ACHN (cell line): ENCODE measurements at places on chromosomes 7 and 10.

DNA sequence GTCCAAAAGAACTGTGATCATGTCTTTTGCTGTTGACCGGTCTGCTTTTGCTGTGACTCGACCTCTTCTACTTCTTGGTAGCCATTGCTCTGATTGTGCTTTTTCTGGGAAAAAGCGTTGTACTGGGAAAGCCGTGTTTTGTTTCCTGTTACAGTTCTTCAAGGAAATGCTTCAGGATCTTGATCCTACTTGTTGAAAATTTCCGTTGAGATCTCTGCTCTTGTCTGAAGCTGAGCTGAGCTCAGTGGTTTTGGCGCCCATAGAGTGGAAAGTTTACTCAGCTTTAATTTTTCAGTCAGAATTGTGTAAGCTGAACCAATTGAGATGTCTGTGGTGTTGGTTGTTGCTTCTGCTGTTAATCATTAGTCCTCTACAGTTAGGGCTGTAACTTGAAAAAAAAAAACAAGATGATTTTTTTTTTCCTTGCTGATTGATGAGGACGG, 302.2 kb downstream of the CCDC3 start:
- peak; percentile 81 for DNase-seq

GRCh38 chr7:106986450-106986977, 58.0 kb upstream of the PRKAR2B start:
- no peak for DNase-seq

- no peak for DNase-seq
Observed at GRCh38 chr7:96424411-96424810, 102.5 kb upstream of the SLC25A13 start.

- DNase-seq = no peak
Observed at GRCh38 chr10:128062331-128062880, 63.8 kb downstream of the MKI67 start.

DNA sequence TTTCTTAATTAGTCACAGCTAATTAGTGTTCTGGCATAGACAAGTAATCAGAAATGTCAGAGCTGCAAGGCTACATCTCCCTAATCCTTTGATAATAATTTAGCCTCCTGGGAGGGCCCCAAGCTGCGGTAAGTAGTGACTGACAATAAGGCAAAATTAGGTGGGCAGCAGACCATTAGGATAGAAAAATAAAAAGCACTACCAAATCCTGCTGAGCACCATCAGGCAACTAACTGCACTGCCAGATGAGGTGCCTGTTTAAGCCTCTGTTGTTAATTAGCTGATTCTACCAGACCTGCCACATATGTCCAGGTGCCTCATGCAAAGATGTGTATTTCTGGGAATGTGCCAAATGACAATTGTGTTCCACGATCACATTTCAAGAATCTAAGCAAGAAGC, 32.5 kb upstream of the FEZF1 start:
- no peak for DNase-seq

GRCh38 chr7:48183965-48184364, 12.7 kb downstream of the ABCA13 start:
- no peak for DNase-seq

GRCh38 chr7:98075801-98076200, 30.9 kb upstream of the LMTK2 start:
- DNase-seq = no peak

DNA sequence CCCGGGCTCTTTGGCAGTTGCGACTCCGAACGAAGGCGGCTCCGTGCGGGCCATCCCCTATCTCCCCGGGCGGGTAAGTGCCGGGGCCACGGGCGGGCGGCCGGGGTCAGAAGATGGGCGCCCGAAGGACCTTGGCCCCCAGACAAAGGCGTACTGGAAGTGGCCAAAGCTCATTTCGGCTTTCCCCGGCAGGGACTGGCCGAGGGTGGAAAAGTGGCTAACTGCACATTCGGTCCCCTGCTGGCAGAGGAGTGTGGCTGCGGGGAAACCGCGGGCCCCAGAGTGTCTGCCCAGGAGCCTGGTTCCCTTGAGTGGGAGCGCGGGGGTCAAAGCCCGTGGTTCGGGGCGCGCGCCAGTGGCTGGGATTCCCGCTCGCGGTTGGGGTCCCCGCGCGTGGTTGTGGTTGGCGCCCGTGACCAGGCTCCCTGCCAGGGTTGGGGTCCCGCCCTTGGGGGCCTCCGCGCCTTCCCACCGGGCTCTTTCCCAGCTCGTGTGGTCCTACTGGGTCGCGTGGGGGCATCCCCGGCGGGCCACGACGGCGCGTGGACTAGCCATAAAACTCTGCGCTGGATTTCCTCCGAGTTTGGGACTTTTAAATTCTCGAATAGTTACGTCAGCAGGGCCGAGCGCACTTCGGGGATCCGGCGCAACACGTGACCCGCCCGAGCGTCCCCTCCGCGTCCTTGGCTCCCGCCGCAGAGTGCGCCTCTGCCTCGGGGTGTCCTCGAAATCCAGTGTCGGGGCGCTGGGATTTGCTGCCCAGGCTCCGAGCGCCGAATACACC, 124.4 kb downstream of the TACC2 start:
- peak; percentile 80 for DNase-seq

- DNase-seq = no peak
Observed at GRCh38 chr7:135143885-135144668, 3.8 kb upstream of the TMEM140 start.

GRCh38 chr10:79127151-79127961, 58.6 kb downstream of the ZMIZ1 start:
- DNase-seq = peak; percentile 42

DNA sequence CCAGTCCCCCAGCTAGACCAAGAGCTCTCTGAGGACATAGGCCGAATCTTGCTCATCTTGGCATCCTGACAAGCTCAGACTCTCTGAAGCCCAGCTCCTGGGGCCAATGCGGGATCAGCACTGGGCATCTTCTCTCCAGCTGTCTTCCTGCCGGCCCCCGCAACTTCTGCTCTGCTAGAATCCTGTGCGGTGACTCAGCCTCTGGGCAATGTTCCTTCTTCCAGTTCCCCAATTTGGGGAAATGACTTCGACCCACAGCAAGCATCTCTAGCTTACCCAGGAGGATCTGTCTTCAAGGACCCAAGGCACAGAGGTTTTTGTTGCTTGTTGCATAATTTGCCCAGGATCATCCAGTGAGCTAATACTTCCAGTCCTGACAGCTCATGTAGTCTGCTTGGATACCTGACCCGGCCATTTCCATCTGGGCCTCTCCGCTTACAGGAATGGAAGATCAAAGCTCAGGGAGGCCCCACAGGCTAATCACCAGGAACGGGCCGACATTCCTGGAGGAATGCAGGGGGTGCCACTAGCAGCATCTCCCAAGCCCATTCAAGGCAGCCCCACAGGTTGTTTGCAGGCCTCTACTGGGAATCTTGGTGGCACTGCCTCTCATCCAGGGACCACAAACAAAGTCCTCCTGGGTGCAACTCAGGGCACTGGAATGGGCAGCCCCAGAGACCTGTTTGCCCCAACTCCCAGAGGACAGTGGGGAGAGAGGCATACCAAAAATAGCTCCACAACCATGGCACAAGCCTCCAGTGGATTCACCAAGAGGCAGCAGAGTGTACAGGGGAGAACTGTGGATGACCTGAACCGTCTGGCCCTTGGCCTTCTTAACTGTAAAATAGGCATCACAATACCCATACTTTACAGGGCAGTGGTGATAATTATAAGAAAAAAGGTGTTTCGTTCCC, 151.9 kb downstream of the NEURL1 start:
- DNase-seq = no peak

DNA sequence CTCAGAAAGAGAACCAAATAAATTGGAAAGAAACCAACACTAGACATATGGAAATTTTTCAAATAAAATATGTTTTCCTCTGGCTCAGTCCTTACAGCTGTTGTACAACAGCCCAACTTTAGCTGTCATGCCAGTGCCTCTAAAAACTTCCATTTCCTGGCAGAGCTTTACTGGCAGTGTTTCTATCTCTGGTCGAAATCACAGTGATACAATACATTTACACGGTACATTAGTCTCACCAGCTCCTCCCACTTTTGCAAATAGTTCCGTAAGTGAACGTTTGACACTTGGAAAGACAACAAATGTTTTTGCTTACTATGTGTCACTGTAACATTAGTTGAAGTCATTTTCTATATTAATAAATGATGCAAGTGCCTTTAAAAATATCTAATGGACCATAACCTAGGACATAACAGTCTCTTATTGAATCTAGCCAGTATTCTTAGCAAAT, 29.8 kb downstream of the BCAP29 start:
- no peak for DNase-seq

GRCh38 chr10:77925410-77925794, 1.2 kb downstream of the DLG5 start:
- DNase-seq = peak; percentile 35

DNA sequence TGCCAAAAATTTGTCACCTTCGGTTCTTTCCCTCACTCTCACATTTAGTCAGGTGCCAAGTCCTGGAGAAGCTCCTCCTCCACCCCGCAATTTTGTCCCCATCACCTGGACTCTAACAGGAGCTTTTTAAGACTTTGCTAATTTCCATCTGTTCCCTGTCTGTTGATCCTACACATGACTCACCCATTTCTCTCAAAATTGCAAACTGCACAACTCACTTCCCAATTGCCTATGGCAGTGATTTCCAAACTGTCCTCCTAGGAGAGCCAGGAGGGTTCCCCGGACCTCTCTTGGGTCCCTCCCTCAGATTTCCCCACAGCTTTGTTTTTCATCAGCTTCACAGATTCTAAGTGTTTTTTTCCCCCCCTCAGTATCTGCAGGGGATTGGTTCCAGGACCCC, 120.3 kb downstream of the WNT2 start:
- DNase-seq = no peak

GRCh38 chr7:95376632-95377400, 19.4 kb downstream of the PON3 start:
- no peak for DNase-seq

DNA sequence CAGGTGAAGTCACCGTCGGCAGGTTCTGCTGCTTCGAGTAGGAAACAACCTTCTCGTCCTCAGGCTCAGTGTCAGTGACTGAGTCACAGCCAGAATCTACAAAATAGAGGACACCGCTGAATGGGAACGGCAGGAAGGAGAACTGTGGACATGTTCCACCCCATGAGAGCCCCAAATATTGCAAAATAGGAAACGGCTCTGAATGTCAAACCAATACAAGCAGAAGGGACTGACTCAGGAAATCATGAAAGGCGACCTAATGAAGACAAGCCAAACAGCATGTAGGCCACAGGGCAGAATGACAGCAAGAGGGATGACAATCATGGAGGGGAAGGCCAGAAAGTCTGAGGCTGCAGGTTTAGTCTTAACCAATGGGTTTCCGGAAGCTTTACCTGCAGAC, 63.5 kb downstream of the PIK3AP1 start:
- DNase-seq = no peak

GRCh38 chr7:5207131-5207530, 17.1 kb downstream of the WIPI2 start:
- no peak for DNase-seq

GRCh38 chr10:60372436-60372835, 17.2 kb downstream of the ANK3 start:
- no peak for DNase-seq

DNA sequence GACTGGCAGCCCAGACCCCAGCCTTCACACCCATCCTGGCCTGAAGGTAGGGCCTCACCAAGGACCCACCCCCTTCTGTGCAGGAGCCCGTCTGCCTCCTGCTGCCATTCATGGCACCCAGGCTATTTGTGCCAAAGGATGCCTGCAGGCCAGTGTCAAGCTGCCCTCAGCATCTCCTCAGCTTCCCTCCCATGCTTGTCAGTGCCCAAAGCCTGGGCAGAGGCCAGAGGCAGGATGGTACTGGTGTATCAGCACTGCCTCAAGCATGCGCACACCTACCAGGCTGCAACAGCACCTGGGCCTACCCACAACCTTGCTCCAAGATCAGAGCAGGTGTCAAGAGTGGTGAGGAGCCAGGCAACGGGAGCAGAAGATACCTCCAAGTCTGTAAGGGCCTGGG, 27.6 kb downstream of the SFTPA1 start:
- no peak for DNase-seq

DNA sequence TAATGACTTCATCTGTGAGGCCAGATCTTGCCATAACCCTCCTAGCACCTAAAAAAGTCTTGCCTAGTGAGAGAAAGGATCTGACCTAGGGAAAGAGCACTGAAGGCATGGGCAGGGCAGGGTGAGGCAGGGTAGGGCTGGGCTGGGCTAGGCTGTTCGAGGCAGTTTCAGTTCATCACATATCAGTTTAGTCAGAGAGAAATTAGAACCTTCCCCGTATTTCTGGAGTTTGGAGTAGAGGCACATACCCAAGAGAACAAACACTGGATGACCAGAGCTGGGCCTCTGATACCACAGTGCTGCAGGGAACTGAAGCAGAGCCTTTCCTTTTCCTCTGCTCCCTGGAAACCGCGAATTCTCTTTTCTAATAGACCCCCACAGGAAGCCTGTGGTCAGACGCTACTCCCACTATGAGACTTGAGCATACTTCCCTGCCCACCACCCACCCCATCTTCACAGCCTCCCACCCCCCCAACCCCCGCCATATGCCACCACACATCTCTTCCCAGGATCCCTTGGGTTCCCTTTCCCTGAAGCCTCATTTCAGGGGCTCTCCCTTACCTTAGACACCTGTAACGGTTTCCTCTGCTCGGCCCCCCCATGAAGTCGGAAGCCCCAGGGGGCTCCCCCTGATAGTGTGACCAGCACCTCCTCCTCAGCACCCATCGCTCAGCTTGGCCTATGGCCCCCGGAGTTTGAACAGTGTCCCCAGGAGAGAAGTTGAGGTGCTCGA, 406 bp downstream of the SYNPO2L start:
- DNase-seq = no peak

- DNase-seq = no peak
Observed at GRCh38 chr7:53326634-53327033, 291.2 kb downstream of the POM121L12 start.

GRCh38 chr10:104445359-104445758, 91.7 kb downstream of the CFAP58 start:
- peak; percentile 78 for DNase-seq

GRCh38 chr7:112255388-112255720, 48.9 kb downstream of the ZNF277 start:
- DNase-seq = peak; percentile 8

DNA sequence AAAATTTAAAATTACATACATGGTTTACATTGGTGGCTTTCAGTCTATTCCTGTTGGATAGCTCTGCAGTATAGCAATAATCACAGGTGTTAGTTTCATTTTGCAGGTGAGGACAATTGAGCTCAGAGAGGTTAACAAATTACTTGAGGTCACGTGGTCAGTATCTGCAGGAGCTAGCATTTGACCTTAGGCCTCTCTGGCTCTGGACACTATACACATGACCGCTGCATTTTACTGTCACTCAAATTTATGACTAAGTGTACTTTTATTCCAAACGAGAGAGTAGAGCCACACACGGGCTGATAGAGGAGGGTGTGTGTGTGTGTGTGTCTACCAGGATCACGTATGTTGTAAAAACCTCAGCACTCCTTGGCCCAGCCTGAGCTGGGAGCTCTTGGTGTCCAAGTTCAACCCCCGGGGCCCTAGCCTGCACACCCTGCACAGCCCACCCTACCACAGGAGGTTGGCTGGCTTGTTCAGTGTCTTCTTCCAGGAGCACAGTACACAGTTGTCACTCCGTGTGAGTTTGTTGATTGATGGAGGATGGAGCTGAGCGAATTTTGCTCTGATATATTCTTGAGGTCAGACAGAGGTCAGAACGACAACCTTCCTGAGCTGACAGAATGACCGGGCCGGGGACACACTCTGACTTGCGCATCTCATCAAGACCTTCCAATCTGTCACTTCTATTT, 272.7 kb downstream of the GFRA1 start:
- no peak for DNase-seq
